ENCODE measurements at places on chromosomes 13 and 19. TPM values are rescaled to one million over a fixed set of nuclear protein-coding genes. Genes with fewer than 3 reads are reported as not detected.

The ZNF208 gene
- 0.66 TPM for polyA plus RNA-seq

The ZSWIM9 gene
- 4.0 TPM for polyA plus RNA-seq

The COL4A1 gene
- 621 TPM for polyA plus RNA-seq

- no peak for DNase-seq
Measured at GRCh38 chr13:87678372-87678752, 7.2 kb downstream of the SLITRK5 start.

The SBK2 gene
- polyA plus RNA-seq = 2.5 TPM

DNA sequence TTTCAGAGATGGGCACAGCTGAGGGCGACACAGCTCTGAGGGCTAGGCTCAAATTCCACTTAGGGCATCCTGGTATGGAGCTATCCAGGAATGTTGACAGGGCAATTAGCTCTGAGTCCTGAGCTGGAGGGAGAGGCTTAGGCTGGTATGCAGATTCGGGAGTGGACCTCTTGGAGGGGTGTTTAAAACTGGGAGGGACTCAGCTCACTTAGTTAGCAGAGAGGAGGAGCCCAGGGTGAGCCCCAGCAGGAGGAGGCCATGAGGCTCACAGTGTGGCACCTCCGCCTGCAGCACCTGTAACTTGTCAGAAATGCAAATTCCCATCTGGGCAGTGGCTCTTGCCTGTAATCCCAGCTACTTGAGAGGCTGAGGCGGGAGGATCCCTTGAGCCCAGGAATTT, 10.2 kb upstream of the NOP53 start:
- DNase-seq = no peak

GRCh38 chr19:41917676-41918075, 10.6 kb downstream of the ERFL start:
- no peak for DNase-seq

DNA sequence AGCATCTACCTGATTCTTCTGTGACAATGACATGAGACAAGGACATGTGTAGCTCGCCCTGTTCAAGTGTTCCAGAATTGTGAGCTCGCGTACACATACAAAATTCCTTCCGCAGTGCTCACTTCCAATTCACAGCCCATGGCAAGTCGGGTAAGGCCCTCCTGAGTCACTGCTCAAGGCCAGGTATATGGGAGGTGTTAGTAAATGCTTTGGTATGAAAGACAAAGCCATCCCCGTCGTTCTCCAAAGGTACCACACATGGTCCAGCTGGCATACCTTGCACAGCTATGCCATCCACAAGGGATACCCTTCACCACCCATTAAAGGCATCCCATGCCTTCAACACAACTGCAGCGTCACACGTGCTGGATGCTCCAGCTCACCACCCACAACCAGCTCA, 4.4 kb upstream of the ELL start:
- DNase-seq = no peak

- no peak for DNase-seq
Measured at GRCh38 chr19:14135985-14136508, 342 bp downstream of the ASF1B start.

- DNase-seq = no peak
Measured at GRCh38 chr19:30881281-30881680, 468.0 kb downstream of the TSHZ3 start.

The SIAH3 gene
- polyA plus RNA-seq = 0.08 TPM

- DNase-seq = no peak
Measured at GRCh38 chr19:35936738-35937268, 629 bp downstream of the LRFN3 start.

All from muscle of back (tissue), 13 donors.